ENCODE measurements at places on chromosomes 11 and 22.

- DNase-seq = no peak
Observed at GRCh38 chr11:91219535-91219934, 996.7 kb upstream of the CHORDC1 start.

DNA sequence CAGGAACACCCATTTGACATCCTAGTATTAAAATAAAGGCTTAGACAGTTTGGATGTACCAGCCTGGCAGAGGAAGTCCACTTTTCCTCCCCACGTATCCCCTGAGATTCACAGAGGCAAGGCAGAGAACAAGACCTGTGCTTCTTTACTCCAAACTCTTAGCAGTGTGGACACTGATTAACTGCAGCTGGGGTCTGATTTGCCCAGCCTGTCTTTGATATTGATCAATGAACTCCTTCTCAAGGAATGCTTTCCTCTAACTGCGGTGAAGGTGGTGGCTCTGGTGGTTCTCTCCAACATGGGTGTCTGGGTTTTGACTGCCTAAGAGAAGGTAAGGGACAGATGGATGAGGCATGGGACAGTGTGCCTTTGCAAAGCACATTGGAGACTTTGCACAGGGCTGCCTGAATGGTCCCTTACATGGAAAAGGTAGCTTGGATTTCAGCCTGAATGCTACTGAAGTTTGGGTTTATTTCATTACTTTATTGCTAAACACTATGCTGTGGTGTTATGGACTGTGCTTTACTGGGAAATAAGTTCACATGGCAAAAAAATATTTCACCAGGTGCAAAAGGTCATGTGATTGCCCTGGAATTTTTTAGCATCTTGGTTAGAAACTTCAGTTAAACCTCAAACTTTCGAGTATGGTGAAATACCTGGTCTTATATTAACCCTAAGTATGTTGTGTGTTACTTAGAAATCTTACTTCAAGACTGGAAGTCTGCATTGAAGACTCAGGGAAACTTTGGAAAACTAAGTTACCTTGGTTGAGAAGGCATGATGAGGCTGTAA is 1.8 kb downstream of the GAS2 start:
- DNase-seq = no peak

- DNase-seq = no peak
Observed at GRCh38 chr22:24954856-24955255, 2.3 kb downstream of the KIAA1671 start.

GRCh38 chr11:65641297-65642013 is 3.6 kb downstream of the SIPA1 start:
- DNase-seq = no peak

DNA sequence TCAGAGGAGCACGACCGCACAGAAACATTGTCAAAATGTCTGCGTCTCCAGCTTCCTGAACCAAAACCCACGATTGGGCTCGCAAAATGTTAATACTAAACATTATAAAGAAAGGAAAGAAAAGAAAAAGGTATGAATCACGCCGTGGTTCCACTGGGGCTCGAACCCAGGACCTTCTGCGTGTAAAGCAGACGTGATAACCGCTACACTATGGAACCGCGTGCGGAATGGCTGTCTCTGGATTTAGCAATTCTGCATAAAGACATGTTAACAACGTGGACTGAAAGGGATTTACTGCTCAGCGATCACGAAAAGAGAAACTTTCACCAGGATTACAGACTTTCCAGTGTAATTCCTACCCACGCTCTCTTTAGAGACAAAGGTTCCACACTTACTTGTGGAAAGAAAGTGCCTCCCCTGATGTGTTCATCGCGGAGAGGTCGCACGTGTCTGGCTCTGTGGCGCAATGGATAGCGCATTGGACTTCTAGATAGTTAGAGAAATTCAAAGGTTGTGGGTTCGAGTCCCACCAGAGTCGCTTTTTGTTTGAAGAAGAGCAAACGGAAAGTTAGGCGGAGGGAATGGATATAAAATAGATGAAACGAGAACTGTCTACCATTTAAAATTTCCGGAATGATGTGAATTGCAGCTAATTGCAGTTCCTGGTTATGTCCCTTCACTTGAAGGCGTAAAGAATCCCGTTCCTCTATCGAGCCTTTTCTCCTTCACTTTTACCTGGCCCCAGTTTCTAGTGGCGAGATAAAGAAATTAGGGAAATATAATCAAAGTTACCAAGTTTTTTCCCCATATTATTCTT is 39.7 kb downstream of the OR4D9 start:
- DNase-seq = peak; percentile 80

GRCh38 chr22:42338479-42338878 is 68.0 kb upstream of the TCF20 start:
- no peak for DNase-seq

DNA sequence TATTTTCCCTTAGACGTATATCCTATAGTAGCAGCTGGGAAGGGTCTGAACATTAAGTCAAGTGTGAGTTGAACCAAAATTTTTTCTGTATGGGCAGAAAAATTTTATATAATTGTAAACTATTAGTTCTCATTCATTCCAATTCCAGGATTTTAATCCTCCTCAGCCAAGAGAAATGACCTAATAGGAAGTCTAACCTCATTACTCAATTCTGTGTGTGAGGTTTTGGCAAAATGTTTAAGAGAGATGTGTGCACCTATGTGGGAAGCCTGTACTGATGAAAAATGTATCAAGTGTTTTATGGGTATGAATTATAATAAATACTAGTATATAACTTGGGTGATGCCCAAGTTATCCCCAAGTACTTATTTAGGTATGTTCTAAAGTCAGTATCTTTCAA is 311.6 kb upstream of the PITPNB start:
- no peak for DNase-seq

GRCh38 chr11:125348674-125349309 is 147.3 kb downstream of the FEZ1 start:
- DNase-seq = peak; percentile 41

All from activated CD4-positive, alpha-beta T cell treated with anti-CD3 and anti-CD28 coated beads, Interleukin-2, amount 50 U/mL, for 1 hour (primary cell).